ENCODE measurements at places on chromosomes 12 and 14.
A peak's percentile ranks its signal among the peaks of the same experiment; 100 is the strongest.

DNA sequence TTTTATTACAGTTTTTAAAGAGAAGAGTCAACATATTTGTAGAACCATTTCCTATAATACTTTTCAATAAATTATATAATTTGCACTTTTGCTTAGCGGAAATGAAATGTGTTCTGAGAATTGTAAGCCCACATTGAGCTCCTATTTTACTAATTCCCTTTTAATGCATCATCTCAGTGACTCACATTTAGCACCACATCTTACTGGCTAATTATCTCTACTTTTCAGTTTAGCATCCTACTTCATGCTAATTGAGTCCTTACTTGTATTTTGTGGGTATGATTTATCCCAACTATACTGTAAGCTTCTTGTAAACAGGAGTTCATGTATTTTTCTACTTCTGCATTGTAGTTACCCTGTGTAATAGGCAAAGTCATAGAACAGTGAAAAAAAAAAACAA lies 67.5 kb downstream of the TMX1 start:
- DNase-seq = no peak

DNA sequence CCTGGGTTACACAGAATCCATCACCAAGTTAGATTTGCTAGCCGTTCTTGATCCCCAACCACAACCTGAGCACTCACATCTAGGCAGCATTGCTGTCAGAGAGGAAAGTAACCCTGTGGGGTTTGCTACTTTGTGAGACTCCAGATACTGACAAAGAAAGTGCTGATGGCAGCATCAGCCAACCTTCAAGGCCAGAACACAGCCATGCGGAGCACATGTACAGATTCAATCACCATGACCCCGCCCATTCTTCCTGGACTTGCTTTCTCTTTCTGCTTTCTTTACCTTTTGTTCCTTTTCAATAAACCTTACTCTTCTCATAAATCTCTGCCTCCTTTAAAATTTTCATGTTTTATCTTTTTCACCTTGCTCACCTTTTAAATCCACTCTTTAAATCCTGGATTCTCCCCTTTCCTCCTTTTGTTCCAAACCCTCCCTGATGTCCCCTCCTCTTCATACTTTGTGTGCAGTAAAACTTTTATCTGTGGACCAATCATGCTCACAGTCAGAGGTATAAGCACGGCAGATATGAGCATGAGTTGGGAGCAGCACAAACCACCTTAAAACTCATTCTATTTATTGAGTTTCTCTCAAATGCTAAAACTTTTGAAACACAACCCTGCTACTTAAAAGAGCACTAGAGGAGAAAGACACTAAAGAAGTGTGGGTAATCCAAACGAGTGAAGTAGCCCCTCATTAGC lies 21.9 kb upstream of the CERS5 start:
- peak; percentile 21 for DNase-seq

DNA sequence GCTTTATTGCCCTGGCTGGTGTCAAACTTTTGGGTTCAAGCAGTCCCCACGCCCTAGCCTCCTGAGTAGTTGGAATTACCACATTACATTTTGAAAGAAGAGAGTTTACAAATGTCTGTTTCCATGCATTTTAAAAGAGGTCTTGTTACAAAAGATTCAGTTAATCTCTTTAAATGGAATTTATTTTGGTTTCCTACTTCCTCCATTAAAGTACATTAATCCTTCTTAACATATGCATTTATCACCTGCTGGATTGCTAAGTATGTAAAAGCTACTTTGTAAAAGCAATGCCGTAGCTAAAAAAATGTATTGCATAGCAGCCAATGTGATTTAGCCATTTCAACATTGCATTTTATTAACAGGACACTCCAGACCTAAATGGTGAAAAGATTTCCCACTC lies 80.4 kb downstream of the PDE3A start:
- no peak for DNase-seq

GRCh38 chr14:89190765-89191513 lies 226.1 kb downstream of the FOXN3 start:
- DNase-seq = no peak

- DNase-seq = no peak
These were observed 82.0 kb upstream of the HMGA2 start for GRCh38 chr12:65742018-65743010.

GRCh38 chr14:38948171-38948570 lies 154.9 kb downstream of the SEC23A start:
- no peak for DNase-seq

- DNase-seq = no peak
These were observed 117.2 kb downstream of the TTC7B start for GRCh38 chr14:90699016-90699415.

DNA sequence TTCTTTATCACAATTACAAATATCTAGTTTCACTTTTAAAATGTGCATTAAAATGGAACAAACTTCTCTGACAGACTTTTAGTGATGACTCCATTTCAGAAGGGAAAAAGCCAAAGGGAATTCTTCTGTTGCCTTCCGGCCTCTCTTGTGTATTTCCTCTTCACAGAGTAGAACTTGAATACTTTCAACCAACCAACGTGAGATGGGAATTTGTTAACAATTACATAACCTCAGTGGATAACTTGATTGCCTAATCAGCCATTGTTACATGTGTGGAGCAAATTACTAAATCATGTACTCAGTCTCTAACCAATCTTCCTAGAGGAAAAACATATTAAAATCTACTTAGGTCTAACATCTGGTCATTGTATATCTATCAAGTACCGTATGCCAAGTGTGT lies 291.1 kb downstream of the SYT1 start:
- DNase-seq = no peak

DNA sequence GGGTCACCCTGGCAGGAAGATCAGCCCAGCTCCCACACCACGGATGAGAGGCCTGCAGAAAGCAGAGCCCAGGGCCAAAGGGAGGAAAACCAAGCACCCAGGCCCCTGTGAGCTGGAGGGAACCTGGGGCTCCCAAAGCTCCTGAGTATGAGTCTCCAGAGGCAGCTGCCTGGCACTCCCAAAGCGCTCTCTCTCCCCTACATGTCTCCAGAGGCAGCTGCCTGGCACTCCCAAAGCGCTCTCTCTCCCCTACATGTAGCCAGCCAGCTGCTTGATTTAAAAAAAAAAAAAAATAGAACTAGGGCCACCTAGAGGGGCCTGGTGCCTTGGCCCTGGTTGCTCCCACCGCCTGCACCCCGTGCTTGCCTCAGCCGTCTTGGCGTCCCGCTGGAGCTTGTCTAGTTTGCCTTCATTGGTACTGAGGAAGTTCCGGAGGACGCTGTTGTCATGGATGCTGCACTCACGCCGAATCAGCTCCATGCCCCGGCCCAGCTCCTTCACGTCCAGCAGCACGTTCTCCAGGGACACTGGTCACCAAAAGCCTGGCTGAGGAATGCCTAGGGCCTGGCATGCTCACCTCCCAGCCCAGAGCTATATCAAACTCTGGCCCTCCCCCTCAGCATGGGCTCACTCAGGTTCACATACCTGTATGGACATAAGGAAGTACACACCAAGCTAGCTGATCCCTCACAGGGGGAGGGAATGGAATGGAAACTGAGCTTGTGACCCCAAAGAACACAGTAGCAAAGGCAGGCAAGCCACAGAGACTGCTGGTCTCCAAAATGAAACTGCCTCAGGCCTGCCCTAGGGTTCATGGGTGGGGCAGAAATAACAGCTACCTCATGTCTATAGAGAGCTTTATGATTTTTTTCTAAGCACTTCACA lies 24.7 kb downstream of the PRPF40B start:
- no peak for DNase-seq

DNA sequence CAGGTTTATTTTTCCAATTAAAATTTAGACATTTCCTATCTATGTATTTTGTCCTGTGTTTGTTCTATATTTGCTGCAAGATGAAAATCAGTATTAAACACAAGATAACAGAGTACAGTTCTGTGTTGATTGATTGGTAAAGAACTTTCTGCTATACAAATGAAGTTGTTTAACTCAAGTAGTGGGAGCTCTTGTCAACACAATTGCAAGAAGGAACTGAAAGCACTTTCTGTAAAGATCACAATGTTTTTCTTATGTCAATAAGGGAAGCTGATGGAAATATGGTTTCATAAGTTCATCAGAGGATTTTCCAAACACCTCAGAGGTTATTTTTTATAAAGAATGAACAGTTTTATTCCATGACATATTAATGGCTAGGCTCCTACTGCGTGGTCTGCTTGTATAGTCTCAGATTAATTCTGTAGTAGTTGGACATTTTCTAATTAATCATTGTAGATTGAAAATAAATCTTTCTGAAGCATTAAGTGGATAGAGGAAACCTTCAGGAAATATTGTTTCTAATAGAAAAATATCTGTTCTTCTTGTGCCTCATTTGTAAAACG lies 379.5 kb downstream of the LRFN5 start:
- no peak for DNase-seq

DNA sequence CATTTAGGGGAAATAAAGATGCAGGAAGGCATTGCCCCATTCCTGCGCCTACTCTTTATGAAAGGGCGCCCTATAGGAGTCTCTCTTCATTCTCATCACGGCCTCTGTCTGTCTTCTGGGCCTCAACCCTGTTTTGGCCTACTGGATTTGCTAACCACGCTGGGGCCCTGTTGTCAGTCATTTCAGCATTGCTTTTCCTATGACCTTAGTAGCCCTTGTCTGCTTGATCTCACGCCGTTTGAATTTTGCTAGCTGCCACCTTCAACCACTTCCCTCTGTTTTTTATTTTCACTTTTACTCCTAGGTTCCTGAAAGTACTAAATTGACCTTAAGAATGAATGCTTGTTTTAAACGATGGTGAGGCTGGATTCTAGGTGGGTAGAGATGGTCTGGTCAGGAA lies 139.0 kb downstream of the SYNE2 start:
- no peak for DNase-seq

GRCh38 chr12:23751641-23752040 lies 197.8 kb downstream of the SOX5 start:
- DNase-seq = no peak

- DNase-seq = no peak
These were observed 14.3 kb downstream of the FAM181A start for GRCh38 chr14:93941293-93941910.

DNA sequence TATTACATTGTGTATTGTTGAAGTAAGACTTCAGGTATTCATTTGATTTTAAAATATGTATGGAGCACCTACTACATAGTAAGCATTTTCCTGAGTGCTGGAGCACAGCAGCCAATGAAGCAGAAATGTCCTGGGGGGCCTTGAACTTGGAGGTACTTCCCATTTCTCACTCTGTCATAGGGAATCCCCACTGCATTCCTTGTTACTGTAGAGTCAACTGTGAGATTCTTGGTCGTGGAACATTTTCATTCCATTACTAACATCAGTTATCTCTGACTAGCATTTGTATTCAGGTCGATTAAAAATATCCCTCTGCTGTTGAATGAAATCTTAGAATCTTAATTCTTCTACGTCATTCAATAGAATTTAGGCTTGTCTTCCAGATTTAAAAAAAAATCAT lies 66.7 kb downstream of the PDE3A start:
- no peak for DNase-seq

DNA sequence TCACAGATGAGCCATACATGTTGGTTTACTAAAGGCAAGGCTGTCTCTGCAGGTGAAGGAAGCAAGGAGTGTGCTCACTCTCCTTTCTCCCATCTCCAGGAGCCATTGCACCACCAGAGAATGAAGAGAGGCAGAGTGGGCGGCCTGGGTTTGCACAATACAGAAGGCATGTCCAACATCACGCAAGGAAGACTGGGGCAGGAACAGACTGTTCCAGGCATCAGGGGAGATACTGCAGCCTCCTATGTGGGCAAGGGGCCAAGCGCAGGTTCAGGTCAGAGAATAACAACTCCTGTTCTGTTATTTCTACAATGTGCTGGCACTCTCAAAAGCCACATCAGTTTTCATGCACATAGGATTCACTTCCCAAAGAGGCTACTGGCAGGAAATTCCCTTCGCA lies 1.7 kb upstream of the TMEM229B start:
- no peak for DNase-seq

DNA sequence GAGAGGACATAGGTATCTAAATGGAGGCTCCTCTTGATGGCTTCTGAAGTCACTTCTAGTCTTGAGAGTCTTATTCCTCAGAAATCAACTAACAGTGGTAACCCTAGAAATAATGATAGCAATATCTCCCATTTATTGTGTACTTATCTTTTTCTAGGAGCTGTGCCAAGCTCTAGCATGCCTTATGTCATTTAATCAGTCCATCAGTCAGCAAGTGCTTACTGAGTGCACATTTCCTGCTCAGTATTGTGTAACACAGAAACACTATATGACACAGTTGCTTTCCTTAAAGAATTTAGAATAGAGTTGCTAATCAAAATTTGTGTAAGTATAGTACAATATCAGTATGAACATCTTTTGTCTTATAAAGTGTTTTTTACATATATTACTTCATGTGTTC lies 36.6 kb downstream of the KRT76 start:
- DNase-seq = no peak

DNA sequence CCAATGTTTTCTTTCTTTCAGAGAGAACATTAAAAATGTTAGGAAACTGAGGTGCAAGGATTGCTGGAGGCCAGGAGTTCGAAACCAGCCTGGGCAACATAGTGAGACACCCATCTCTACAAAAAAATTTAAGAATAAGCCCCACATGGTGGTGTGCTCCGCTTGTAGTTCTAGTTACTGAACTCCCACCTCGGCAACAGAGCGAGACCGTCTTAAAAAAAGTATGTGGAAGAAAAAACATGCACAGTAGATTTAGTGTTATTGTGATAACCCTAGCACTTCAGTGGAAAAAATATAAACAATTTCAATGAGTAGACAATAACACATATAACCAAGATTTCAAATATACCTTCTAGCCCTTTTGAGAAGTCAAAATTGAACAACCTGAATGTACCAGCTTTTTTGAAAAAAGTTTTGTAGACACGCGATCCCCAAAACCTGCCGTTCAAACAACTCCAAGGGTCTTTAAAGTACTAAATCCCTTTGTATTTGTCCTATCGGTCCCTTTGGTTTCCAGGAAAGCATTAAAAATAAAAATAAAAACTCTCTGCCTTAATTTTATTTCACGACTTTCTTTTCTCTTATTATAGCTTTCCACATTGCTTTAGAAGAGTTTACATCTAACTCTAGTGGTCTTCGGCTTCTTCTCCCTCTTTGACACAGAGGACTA lies 1.0 kb upstream of the ANO6 start:
- DNase-seq = no peak

- no peak for DNase-seq
These were observed 1.8 kb upstream of the SMARCD1 start for GRCh38 chr12:50083301-50083700.

- no peak for DNase-seq
These were observed 3.4 kb downstream of the AQP5 start for GRCh38 chr12:49964849-49965624.

DNA sequence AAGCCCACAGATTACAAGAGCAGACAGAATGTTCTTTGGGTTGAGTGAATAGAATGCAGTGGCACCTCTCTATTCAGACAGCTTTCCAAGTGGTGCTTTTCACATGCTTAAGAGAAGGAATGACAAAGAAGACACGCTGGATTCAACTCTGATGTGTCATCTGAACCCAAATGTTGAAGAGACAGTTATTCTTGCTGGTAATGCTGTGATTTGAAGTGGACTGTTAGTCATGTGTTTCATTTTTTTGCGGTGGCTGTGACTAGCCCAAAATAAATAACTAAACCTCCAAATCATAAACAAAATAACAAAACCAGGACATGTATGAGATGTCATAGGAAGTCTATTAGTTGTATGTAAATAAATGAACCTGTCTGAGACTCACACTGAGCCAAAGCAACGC lies 391.8 kb upstream of the PRICKLE1 start:
- no peak for DNase-seq

All from CD4-positive, alpha-beta T cell treated with Interleukin-15 for 4 hours (primary cell).